Pons (tissue), 1 donor: ENCODE measurements at places on chromosomes 7 and 10.

DNA sequence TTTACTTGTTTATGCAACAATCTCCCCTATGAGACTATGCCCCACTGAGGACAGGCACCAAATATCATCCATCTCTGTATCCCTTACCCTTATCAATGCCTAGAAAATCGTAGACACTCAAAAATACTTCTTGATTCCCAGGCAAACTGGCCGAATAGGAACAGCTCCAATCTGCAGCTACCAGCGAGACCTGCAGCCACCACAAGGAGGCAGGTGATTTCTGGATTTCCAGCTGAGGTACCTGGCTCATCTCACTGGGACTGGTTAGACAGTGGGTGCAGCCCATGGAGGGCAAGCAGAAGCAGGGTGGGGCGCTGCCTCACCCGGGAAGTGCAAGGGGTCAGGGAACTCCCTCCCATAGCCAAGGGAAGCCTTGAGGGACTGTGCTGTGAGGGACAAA is 10.8 kb upstream of the PPP1R3C start:
- no peak for DNase-seq

DNA sequence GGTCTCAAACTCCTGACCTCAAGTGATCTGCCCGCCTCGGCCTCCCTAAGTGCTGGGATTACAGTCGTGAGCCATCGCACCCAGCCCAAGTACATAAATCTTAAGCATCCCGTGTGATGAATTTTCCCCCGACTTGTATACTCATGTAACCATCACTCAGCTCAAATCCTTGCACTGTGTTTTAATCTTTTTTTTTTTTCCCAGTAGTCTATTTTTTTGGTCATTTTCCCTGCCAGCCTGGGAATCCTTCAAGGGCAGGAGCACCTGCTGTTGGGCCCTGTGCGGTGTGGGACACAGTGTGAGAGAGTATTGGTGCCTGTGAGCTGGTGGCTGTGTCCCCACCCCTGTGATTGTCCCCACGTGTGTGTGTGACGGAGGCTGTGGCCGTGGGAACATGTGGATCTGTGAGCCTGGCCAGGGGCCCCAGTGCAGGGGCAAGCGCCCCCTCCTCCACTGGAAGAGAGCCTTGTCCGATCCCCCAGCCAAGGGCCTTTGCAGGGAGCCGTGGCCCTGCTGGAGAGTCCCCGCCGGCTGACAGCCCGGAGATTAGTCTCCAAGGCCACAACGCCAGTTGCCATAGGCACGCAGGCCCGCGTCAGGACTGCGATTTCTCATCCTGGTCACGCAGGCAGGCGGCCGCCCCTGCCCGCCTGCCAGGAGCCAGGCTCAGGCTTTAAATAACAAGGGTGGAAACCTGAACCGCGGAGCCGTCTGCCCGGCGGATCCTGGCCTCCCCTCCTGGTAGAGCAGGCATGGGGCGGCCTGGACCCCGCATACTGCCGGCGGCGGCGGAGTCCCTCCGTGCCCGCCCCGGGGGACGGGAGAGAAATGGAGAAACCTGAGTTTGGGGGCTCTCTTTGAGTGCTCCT is 26.5 kb downstream of the GTF2IRD1 start:
- DNase-seq: peak; percentile 82

GRCh38 chr7:148232784-148233183 is 357.8 kb upstream of the C7orf33 start:
- no peak for DNase-seq

- DNase-seq: no peak
Measured at GRCh38 chr10:60230892-60231291, 158.8 kb downstream of the ANK3 start.

DNA sequence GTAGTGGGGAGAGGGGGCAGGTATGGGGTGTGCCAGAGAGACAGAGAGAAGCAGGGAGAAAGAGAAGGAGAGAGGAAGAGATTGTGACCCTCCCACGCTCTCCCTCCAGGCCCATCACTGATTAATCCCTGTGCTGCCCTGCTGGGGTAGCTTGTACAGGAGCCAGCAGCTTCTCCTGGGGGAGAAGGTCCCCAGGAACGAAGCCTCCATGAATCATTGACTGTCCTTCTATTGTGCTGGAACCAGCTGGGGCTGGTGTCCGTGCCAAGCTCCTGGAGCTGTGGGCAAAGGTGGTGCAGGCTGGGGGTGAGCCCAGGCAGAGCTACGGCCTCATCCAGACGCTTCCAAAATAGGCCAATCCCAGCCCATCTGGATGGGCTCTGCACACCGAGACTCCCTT is 20.9 kb downstream of the AQP1 start:
- no peak for DNase-seq

DNA sequence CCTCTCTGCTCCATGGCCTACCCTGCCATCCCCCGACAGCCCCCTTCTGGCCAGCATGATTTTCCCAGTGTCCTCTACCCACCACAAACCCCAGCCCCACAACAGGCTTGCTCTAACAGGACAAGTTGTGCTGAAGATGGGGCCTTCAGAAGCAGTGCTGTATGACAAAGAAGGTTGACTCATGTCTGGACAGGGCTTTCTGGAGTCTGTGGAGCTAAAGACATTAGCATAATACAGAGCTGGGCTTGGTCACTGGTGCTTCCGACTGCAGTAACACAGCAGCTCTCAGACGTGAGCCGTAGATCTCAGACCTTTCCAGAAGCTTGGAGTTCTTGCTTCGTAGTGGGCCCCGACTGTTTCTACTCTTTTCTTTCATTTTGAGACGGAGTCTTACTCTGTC is 100.5 kb downstream of the GTF2IRD1 start:
- no peak for DNase-seq
